Pulmonary artery endothelial cell (primary cell): ENCODE measurements at places on chromosomes 2 and 18. TPM values are rescaled to one million over a fixed set of nuclear protein-coding genes. Genes with fewer than 3 reads are reported as not detected.

Gene BZW1
- total RNA-seq = 747 and 842 TPM in 2 replicates

Gene SERPINB3
- total RNA-seq = not detected in 2 replicates

Gene CNTNAP5
- not detected in 2 replicates for total RNA-seq

Gene CNRIP1
- total RNA-seq = 40.0 and 48.6 TPM in 2 replicates

DNA sequence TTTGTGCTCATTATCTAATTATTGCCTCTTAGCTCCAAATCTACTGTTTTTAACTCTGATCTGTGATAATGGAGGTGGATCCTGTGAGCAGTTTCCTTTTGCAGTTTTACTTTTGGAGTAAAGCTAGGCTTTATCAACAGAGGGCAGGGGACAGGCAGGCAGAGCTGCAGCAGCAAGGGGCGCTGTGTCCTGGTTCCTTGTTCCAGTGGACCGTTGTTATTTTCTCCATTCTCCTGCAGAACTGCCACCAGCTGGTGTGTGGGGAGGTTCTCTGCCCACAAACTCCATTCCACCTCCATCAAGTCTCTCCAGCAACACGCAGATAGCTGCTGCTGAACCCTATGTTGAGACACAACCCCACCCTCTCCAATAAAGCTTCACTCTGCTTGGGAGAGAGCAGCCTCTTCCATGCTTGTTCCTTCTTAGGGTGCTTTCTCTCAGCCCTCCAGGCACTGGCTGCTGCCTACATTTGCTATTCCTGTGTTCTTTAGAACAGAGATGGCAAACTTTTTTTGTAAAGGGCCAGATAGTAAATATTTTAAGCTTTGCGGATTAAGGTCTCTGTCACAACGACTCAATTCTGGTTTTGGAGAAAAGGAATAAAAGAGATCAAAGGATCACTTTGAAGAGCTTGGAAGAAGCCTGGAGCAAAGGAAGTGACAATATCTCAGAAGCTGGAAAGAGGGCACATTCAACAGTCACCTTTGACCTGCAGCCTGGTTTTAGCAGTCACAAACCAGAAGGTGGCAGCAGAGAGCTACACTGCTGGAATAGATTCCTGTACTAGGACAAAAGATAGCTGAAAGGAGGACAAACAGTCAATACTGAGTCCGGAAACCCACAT, 208.8 kb downstream of the CCDC178 start:
- peak; percentile 11 for DNase-seq

DNA sequence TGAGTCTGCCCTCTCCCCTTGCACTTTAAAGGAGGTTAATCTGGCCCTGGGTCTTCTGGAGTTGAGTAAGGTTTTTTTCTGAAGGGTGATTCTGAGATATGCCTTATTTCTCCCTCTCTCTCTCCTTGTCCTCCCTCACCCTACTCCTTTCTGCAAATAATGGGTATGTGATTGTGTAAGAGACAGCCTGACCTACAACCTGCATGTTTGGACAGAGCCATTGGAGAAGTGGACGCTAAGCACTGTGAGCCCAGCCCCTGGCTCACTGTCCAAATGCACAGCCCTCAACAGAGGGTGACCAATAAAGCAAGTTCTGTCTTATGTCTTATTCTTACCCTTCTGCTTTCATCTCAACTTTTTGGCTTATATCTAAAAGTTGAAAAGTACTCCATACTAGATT, 71.5 kb downstream of the SPP2 start:
- no peak for DNase-seq
